ENCODE measurements at places on chromosomes 1 and 21.
A peak's percentile ranks its signal among the peaks of the same experiment; 100 is the strongest.

GRCh38 chr1:230067419-230067870 lies 407 bp downstream of the GALNT2 start:
- peak; percentile 67 for DNase-seq

DNA sequence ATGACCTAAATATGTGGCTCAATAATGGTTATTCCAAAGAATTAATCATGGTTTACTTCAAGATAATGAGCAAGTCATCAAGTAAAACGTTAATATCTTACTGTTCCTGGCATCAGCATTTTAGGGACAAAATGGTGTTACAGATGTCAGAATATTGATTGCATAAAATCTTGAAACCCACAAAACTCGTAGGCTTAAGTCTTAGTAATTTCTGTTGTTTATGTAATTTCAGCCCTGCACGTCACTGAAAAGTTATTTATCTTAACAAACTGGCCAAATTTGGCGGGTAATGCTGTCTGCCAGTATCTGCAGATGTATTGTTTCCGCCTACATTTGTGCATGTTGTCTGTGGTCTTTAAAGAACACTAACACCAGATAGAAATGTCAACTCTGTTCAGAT lies 25.8 kb downstream of the CDC7 start:
- no peak for DNase-seq

GRCh38 chr1:1941868-1942752 lies 23.0 kb upstream of the TMEM52 start:
- DNase-seq = no peak

DNA sequence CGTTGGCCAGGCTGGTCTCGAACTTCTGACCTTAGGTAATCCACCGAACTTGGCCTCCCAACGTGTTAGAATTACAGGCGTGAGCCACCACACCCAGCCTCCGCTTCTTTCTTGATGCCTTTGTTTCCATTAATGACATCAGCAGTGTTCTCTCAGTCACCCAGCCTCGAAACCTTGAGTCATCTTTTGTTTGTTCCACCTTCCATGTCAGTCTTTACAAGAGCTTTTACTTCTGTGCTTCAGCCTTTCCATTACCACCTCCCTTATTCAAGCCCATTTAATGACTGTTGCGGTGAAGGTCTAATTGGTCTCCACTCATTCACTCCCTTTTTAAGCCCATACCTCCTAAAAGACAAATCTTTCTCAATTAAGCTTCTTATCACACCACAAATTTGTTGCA lies 146.6 kb upstream of the ADGRL2 start:
- DNase-seq = no peak

- no peak for DNase-seq
These were observed 5.3 kb upstream of the KRTAP10-12 start for GRCh38 chr21:44691686-44692085.

DNA sequence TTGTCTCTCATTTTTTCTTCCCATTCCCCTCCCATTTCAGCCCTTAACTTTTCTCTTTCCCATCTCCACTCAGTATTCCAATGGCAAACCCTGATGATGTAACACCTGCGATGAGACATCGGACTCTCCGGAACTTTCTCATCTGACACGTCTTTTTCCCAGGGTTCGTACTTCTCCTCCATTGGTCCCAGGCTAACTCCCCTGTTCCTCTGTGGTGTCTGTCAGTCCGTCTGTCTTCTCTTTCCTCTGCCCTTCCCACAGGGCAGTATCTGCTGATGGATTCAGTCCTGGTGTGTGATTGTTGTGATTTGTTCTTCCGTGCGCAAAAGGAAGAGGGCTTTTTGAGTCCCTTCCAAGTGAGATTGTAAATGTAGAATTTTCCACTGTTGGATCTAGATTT lies 27.7 kb downstream of the VANGL2 start:
- DNase-seq = no peak
